ENCODE measurements at places on chromosomes 13 and 19.

DNA sequence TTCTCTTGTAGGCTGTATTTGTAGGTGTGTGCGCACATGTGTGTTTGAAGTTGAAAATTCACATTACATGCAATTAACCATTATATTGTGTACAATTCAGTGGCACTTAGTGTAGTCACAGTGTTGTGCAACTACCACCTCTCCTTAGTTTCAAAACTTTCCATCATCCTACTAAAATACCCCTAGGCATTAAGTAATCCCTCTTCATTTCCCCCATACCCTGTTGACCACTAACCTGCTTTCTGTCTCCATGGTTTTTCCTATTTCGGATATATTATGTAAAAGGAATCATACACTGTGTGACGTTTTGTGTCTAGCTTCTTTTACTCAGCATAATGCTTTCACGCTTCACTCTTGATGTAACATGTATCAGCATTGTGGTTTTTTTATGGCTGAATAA is 16.1 kb downstream of the LSM14A start:
- no peak for DNase-seq

DNA sequence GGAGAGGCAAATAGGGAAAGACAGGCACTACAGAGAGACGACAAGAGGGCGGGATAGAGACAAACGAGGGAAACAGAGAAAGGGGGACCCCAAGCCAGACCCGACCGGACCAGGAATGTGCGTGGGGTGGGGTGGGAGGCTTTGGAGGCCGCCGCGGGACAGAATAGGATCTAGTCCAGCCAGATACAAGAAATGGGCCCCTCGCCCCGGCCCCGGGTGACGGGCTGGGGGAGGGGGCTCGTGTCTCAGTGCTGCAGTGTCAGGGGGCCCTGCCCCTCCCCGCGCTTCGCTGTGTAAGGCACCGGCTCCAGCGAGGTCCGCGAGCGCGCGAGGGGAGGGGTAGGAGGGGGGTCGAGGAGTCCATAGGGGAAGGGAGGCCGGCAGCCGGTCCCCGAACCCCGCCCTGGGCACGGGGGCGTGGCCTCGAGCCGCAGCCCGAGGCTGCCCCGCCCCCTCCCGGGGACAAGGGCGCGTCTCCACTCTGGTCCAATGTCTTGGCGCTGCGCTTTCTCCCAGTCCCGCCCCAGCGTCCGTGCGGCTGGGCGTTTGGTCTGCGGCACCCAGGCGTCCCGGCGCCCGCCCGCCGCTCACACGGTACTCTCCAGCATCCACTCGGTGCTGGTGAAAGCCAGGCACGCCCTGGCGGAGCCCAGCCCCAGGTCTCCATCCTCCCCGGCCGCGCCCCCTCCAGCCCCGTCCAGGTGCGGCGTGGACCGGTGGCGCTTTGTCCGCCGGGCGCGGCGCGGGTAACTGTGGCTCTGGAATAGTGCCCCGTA is 11.0 kb downstream of the IFNL1 start:
- no peak for DNase-seq

DNA sequence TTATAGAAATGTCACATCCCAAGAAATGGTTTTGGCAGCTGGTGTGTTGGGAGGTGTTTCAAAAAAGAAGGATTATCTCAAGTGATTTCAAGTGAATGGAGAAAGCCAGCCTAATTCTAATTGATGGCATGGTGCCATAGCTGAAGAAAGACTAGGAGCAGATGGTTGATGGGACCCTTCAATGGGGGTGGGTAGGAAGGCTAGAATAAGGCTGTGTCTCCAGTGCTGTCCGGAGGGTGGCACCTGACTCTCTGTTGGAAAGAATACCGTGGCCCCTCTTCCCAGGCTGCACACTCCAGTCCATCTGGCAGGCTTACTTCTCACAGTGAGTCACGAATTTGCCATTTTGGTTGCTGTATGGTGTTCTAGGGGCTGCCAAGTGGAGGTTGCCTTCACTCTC is 51.0 kb upstream of the GPR12 start:
- no peak for DNase-seq

GRCh38 chr13:99812625-99813024 is 158.9 kb downstream of the ZIC5 start:
- no peak for DNase-seq

DNA sequence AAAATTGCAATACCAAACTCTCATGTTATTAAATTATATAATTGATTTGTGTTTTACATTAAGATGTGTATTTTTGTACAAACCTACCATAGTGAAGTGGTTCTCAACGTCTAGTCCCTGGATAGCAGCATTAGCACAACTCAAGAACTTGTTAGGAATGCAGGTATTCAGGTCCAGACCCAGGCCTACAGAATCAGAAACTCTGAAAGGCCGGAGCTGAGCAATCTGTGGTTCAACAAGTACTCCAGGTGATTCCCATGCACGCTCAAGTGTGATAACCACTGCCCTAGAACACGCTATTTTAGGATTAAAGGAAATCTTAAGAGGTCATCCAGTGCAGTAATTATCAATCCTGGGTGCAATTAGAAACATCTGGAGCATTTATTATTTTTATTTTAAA is 456.3 kb downstream of the IRS2 start:
- no peak for DNase-seq

DNA sequence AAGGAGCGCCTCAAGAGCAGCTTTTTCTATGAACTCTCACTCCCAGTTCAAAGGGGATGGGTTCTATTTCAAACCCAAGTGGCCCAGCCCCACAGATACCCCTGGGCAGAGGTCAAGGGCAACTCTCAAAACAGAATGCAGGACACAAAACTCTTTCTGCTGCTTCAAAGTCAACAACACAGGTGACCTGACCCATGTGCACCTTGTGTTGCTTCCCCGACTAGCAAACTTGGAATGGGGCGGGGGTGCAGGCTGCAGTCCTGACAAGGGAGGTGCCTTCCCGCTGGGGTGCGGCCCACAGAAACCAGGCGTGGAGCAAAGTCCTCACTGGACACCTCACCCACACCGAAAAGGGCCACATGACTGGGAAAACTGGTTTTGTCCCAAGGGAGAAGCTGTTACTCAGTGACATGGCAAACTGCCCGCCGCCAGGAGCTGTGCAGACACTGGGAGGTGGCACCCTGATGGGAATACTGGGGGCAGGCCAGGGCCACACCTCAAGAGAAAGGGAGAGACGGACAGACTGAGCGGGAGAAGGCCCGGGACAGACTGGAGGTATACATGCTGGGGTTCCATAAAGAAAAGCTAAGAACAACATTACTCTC is 17.4 kb downstream of the ZC3H4 start:
- DNase-seq, result no peak

GRCh38 chr13:109785141-109785891 is 1.1 kb downstream of the IRS2 start:
- DNase-seq, result no peak

Measured in T-helper 1 cell (primary cell).